Anterior cingulate cortex (tissue), 58 donors: ENCODE measurements at places on chromosomes 2 and 18.

DNA sequence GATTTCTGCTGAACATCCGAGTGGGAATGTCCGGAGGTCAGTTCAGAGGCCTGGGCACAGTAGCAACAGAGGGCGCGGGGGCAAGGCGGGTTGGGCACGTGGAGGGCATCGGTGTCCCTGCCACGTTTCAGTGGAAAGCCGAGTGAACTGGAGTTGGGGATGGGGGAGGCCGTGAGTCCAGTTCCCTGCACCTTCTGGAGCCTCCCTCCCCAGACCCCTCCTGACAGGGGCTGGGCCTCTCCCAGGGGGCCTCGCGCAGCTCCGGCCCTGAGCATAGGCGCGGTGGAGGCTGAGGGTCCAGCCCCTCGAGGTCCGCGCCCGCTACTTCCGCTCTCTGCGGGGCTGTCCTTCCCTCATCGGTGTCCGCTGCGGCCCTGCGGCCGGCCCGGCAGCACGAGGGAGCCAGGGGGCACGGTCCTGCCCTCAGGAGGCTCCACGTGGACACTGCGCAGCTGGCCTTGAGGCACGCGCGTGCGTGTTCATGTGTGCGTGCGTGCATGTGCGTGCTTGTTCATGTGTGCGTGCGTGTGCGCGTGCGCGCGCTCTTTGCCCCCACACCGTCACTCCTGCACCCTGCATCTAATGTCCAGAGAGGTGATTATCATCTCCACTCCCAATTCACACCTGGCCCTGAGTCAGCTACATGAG is 50.2 kb downstream of the PLEKHB2 start:
- no peak for DNase-seq

GRCh38 chr2:199470672-199471442 is 13.1 kb upstream of the SATB2 start:
- no peak for DNase-seq

GRCh38 chr2:121283670-121284462 is 1.1 kb downstream of the TFCP2L1 start:
- no peak for DNase-seq

GRCh38 chr2:173830170-173830569 is 135.0 kb downstream of the SP3 start:
- DNase-seq: no peak

DNA sequence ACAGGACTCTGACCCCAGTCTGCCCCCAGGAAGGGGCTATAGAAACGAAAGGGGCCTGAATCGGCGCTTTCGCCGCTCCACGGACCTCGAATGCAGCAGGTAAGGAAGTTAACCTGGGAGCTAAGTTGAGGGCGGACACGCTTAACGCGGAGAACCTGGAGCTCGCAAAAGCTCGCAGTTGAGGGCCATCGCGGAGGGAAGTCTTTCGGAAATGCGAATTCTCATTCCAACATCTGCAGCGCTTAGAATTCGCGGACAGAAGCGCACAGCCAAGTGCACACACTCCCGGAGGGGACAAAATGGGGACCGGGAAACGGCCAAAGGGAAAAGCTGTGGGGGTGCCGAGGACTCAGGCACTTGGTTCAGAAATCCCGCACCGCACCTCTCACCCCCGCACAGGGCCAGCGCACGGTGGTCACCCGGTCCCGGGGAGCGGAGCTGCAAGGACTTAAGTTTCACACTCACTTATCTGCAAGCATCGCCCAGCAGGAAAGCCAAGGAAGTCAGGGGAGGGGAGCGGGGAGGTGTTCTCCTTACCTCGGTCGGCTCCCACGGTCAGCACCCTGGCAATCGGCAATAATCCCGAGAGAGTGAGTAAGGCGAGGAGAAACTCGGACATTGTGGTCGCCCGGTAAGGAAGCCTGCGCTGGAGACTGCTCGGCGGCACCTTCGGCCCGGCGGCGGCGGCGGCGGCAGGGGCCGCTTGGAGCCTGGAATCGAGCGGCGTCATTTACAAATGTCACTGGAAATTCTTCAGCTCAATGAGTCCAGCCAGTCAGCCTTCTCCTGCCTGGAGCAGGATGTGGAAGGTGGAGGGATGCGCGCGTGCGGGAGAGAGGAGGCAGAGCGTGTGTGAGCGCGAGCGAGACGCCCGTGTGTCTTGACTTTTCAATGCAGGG is 456 bp downstream of the LRP1B start:
- DNase-seq: peak; percentile 81

GRCh38 chr2:108280466-108280865 is 8.2 kb upstream of the SULT1C2 start:
- no peak for DNase-seq

DNA sequence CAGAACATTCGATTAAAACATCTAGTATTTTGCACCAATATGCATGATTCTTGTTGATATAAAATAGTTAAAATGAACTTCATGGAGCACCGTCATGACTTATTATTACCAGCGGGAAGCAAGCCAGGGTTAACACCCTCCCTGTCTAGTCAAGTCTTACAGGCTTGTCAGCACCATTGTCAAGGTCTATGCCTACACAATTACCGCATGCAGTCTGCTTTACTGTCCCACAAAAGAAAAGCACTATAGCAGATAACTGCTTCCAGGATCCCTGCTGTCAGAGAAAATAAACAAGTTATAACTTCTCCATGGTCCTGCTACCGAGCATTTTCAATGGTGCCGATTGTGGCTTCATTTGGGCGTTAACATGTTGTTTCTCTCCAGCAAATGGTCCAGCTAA is 968.0 kb upstream of the FAM98A start:
- DNase-seq: no peak

- no peak for DNase-seq
These were observed 175.4 kb downstream of the MAIP1 start for GRCh38 chr2:200130762-200131166.

DNA sequence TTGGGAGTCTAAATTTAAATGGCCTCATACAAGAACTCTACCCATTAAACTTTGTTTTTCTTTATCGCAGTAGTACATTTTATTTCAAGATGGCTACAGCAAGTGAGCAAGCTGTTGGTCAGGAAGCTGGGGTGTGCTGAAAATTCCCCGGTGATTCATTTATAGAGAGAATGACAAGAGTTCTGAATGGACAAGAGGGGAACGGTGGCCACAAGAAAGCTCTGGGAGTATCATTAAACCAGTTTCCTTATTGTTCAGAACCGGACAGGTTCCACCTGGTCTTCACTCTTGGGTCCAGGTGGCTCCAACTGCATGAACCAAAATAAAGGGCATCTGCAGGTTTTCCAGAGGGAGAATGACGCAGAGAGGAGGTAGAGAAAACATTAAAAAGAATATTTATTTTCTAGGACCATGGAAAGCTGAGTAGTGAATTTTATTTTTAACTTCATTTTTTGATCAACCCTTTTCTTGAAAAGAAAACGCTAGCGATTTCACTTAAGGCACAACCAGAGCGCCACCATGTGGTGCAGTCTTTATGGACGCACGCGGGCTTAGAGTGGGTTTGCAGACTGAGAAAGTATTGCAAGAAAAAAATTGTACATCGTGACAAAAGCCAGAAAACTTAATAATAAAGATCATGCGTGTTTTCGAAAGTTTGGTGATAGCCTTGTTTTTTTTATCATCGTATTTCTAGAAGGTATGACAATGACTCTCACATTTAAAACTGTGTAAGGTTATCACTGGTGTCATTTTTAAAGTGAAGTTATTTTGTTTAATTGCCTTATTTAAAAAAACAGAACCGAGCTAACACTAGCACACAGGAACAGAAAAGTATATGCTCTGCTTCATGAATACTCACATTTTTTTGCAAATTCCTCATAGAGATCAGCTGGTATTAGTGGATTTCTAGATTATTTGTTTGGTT is 97.9 kb upstream of the NOL4 start:
- peak; percentile 35 for DNase-seq

DNA sequence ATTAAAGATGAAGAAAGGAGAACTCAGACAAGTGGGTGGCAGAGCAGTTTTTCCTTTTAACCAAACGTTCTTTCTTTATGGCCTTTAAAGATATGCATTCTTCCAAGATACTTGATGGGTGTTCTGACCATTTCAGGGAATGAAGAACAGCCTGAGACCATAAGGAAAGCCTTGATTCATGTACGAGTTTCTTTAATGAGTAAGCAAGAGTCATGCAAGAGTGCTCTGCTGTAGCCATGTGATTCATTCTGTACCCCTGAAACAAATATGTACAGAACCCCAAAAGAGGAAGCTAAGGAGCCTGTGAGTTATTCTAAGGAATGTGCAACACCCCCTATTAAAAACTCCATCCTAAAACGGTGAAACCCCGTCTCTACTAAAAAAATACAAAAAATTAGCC is 372.8 kb downstream of the MTX2 start:
- DNase-seq: no peak

DNA sequence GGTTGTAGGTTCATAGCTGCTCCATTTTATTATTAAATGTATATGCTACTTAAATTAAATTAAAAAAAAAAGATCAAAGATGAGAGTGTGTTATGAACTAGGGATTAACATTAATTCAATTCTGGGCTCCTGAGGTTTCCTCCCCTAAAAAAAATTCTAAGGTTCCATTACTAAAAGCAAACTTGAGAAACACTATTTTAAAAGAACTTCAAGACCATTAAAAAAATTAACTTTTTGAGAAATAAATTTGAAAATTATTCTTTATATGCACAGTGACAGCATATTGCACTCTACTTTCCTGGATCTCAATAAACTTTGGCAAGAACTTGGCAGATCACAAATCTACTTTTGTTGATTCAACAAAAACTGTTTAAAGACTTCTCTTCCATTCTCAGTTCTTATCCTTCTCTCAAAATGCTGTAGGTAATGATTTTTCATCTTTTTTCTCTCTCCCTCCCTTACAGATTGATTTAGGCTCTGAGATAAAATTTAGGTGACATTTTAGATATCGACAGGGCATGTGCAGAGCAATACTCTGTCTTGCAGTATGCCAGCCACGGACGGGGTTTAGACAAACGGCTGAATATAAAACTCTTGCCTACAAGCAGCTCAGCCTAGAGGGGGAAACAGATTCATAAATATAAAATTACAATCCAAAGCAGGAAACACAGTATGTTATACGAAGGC is 592 bp upstream of the MARS2 start:
- DNase-seq: no peak

GRCh38 chr18:45940724-45941123 is 26.4 kb downstream of the EPG5 start:
- no peak for DNase-seq

GRCh38 chr2:109048163-109048562 is 59.1 kb upstream of the EDAR start:
- DNase-seq: no peak

- no peak for DNase-seq
These were observed 81.2 kb downstream of the ADD2 start for GRCh38 chr2:70686577-70687460.

GRCh38 chr18:9613550-9614400 is 584 bp downstream of the PPP4R1 start:
- peak; percentile 30 for DNase-seq

- DNase-seq: no peak
These were observed 600.8 kb downstream of the CPS1 start for GRCh38 chr2:211157211-211157610.

DNA sequence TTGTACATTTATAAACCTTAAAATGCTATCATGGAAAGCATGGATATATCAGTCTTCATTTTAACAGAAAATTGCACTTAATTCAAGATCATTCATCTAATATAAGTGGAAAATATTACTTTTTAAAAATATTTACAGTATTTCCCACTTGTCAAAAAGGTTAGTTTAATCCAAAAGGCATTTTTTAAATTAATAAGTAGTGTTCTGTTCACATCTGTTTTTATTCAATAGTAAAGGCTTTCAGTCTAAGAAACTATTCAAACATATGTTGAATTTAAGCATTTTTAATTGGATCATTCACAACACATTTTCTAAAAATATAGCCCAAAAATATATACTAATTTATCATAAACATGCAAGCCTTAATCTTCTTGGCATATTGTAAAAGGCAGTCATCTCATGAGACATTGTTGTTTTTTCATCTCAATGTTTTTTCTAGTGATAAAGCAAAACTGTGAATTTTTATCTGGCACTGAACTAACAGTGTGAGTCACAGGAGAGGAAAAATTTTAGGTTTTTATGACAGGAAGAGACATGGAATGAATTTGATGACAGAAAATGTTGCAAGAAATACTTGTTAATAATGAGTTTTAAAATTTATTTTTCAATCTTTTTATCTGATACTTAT is 1642.5 kb upstream of the TMEFF2 start:
- DNase-seq: no peak

DNA sequence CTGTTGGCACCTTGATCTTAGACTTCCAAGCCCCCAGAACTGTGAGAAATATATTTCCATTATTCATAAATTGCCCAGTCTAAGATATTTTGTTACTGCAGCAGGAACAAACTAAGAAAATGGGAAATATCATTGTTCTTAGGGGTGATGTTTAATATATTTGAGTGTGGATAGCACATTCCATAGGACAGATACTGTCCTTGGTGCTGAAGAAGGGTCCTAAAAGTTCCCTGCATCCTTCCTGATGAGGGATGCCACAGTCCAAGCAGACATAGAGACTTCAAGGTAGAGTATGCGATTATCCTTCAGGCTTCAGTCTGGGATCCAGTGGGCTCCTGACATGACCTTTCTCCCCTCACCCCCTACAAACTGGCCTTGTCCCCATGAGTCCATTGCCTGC is 689.0 kb downstream of the TDRD15 start:
- DNase-seq: no peak

DNA sequence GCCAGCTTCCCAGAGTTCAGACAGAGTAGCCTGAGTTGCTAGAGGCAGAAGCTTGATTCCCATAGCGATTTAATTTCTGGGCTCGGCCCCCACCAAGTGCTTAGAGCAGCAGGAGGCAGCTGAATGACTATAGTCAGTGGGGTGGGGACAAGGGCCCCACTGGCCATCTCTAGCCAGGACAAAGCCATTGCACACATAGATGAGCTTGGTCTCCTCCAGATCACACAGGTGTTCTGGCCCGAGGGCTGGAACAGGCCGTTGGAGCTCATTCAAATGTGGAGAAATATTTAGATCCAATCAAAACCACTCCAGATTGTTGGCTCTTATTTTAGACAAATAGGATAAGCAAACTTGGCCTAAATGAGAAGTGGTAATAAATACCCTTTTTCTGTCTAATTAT is 287.3 kb upstream of the NCKAP5 start:
- no peak for DNase-seq

DNA sequence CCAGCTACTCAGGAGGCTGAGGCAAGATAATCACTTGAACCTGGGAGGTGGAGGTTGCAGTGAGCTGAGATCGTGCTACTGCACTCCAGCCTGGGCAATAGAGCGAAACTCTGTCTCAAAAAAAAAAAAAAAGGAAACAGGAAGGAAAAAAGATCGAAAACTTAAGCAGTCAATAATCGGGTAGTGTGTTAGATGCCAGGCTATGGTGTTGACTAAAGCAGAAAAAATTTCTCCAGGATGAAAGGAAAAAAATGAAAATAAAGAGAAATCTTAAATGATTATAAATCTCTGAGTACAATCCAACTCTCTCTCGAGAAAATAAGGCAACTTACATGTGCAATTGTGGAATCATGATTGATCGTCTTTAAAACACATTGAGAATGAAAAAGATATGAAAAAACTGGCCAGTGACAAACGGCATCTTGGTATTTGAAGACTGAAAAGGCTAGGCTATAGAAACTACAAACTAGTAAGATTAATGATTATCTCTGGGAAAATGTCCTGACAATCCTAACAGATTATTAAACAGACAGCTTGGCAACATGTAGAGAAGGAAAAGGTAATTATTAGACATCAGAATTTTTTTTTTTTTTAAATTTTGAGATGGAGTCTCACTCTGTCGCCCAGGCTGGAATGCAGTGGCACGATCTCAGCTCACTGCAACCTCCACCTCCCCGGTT is 16.3 kb upstream of the EPHA4 start:
- no peak for DNase-seq

GRCh38 chr2:168035458-168035857 is 211.9 kb downstream of the STK39 start:
- DNase-seq: no peak
